ENCODE measurements at places on chromosomes 11 and 22. TPM values are rescaled to one million over a fixed set of nuclear protein-coding genes. Genes with fewer than 3 reads are reported as not detected.

The PLEKHB1 gene
- 117 TPM for total RNA-seq

GRCh38 chr11:5303626-5304025 lies 1.9 kb upstream of the OR51B4 start:
- H3K4me3 ChIP-seq: no peak overlapping the region
- H3K4me1 ChIP-seq: no peaks in the 10 kb centered on the region
- peaks cover 5% of the 10 kb centered on the region for H3K27me3 ChIP-seq
- no peak overlapping the region for H3K27ac ChIP-seq

The MS4A12 gene
- total RNA-seq: not detected

The SMTNL1 gene
- not detected for total RNA-seq

DNA sequence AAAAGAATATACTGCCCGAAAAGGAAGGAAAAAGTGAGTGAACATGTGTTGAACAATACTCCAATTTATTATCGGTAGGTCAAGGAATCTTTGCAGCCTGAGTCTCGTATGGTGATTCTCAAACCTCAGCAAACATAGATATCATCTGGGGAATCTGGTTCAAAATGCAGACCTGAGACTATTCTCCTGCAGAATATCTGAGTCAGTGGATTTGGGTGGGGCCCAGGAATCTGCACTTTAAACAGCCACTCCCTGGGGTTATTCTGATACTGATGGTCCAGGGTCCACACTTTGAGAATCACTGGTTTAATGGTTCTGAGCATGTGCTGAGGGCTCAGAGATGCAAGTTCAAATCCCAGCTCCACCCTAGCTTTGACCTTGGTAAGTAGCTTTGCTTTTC lies 53.6 kb upstream of the GRK3 start:
- no peak overlapping the region for H3K27ac ChIP-seq
- peaks cover 9% of the 10 kb centered on the region for H3K36me3 ChIP-seq
- no peak for DNase-seq
- H3K4me3 ChIP-seq: no peak overlapping the region
- H3K4me1 ChIP-seq: peaks cover 3% of the 10 kb centered on the region
- no peaks in the 10 kb centered on the region for H3K27me3 ChIP-seq

The CCDC73 gene
- total RNA-seq: not detected

- H3K4me1 ChIP-seq: peaks cover 9% of the 10 kb centered on the region
- no peaks in the 10 kb centered on the region for H3K27me3 ChIP-seq
- no peak for DNase-seq
- H3K36me3 ChIP-seq: no peaks in the 10 kb centered on the region
- H3K27ac ChIP-seq: no peak overlapping the region
These were observed 92.3 kb upstream of the CD44 start for GRCh38 chr11:35046681-35047080.

- H3K27me3 ChIP-seq: peaks cover 12% of the 10 kb centered on the region
- DNase-seq: no peak
- no peak overlapping the region for H3K4me3 ChIP-seq
These were observed 10.2 kb downstream of the CLDN25 start for GRCh38 chr11:113789675-113790320.

DNA sequence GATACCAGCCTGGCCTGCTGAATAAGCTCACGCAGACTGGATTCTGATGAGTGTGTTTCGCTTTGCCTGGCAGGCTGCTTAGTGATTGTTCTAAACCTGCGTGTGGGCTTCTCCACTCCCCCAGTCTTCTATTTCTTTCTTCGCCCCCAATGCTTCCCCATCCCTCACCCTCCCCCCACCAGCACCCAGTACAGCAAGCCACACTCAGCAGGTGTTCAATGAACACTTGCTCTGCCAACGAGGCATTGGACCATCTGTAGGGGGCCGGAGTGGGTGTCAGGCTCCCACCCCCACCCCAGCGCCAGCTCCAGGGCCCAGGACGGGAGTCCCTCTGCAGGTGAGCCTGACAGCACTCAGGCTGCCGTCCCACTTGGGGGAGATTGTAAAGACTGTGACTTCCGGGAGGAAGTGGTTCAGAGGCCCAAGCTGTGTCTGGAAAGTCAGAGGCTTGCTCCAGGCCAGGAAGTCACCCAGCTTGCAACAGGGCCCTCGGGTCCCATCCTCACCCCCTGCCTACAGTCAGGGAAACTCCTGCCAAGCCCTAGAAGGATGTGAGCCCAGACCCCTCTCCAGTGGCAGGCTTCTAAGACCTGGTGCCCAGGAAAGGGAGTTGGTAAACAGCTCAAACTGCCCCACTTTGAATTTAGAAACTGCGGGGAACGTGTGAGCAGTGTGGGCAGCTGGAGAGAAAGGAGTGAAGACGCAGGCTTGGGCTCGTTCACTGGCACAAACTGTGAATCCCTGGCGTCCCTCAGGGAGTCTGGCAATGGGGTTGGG lies 66.3 kb upstream of the PRDM11 start:
- no peak overlapping the region for H3K27ac ChIP-seq
- no peak overlapping the region for H3K4me3 ChIP-seq
- no peaks in the 10 kb centered on the region for H3K36me3 ChIP-seq

DNA sequence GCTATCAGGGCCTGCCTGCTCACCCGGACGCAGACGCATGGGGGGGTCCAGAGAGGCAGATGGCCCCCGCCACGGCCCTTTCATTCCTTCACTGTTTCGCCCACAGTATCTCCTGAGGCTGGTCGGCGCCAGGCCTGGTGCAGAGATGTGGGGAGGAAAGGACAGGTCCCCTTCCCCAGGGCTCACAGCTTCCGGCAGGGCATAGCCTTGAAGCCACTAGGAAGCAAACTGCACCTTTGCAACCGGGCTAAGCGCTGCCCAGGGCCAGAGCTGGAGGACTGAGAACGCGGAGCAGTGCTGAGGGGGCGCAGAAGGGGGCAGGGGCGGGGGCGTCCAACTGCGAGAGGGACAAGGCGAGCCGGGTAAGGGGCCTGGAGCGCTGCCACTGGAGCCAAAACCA lies 20.2 kb upstream of the FLRT1 start:
- no peak overlapping the region for H3K4me3 ChIP-seq
- peaks cover 27% of the 10 kb centered on the region for H3K27me3 ChIP-seq
- DNase-seq: no peak
- peaks cover 13% of the 10 kb centered on the region for H3K4me1 ChIP-seq

The MFRP gene
- not detected for total RNA-seq

The BBOX1 gene
- total RNA-seq: not detected

- peaks cover 50% of the 10 kb centered on the region for H3K36me3 ChIP-seq
- DNase-seq: no peak
- peaks cover 10% of the 10 kb centered on the region for H3K27me3 ChIP-seq
- H3K4me1 ChIP-seq: peaks cover 6% of the 10 kb centered on the region
- H3K27ac ChIP-seq: no peak overlapping the region
These were observed 11.2 kb downstream of the EIF4G2 start for GRCh38 chr11:10797531-10797930.

DNA sequence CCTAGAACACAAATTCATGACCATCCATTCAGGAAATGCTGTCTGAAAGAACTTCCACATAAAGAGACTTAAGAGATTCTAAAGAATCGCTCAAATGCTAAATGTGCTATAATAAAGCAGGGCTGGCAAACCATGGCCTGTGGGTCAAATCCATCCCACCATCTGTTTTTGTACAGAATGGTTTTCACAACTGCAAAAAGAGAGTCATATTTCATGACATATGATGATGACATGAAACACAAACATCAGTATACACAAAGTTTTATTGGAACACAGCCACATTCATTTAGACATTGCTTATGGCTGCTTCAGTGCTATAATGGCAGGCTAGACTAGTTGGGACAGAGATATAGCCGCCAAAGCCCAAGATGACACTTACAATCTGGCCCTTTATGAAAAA lies 85.1 kb downstream of the RRAS2 start:
- H3K4me1 ChIP-seq: no peaks in the 10 kb centered on the region
- H3K36me3 ChIP-seq: peaks cover 18% of the 10 kb centered on the region
- H3K27me3 ChIP-seq: no peaks in the 10 kb centered on the region
- no peak for DNase-seq
- peak overlapping the region; percentile 73 for H3K27ac ChIP-seq

- peaks cover 18% of the 10 kb centered on the region for H3K27me3 ChIP-seq
- H3K4me3 ChIP-seq: no peak overlapping the region
- H3K27ac ChIP-seq: no peak overlapping the region
- H3K36me3 ChIP-seq: no peaks in the 10 kb centered on the region
- no peaks in the 10 kb centered on the region for H3K4me1 ChIP-seq
- DNase-seq: no peak
These were observed 158.8 kb downstream of the CACNA1I start for GRCh38 chr22:39729141-39729934.

DNA sequence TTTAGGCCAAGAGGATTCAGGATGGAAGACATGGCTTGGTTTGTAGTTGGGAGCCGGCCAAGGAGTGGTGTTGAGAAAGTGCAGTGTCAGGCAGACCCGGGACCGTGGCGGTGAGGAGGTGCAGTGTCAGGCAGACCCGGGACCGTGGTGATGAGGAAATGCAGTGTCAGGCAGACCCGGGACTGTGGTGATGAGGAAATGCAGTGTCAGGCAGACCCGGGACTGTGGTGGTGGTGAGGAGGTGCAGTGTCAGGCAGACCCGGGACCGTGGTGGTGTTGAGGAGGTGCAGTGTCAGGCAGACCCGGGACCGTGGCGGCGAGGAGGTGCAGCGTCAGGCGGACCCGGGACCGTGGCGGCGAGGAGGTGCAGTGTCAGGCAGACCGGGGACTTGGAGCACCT lies 59.7 kb downstream of the LRP5 start:
- H3K27me3 ChIP-seq: no peaks in the 10 kb centered on the region
- DNase-seq: no peak
- H3K4me3 ChIP-seq: no peak overlapping the region
- peaks cover 31% of the 10 kb centered on the region for H3K36me3 ChIP-seq

The PRODH gene
- 6.4 TPM for total RNA-seq

The MGAT3 gene
- total RNA-seq: 28.8 TPM

The LIPT2 gene
- 9.1 TPM for total RNA-seq

The MAML2 gene
- 18.8 TPM for total RNA-seq

The GPR83 gene
- 0.62 TPM for total RNA-seq

GRCh38 chr11:75311858-75312288 lies 39.6 kb downstream of the ARRB1 start:
- peaks cover 1% of the 10 kb centered on the region for H3K36me3 ChIP-seq
- H3K27ac ChIP-seq: no peak overlapping the region
- no peaks in the 10 kb centered on the region for H3K27me3 ChIP-seq

DNA sequence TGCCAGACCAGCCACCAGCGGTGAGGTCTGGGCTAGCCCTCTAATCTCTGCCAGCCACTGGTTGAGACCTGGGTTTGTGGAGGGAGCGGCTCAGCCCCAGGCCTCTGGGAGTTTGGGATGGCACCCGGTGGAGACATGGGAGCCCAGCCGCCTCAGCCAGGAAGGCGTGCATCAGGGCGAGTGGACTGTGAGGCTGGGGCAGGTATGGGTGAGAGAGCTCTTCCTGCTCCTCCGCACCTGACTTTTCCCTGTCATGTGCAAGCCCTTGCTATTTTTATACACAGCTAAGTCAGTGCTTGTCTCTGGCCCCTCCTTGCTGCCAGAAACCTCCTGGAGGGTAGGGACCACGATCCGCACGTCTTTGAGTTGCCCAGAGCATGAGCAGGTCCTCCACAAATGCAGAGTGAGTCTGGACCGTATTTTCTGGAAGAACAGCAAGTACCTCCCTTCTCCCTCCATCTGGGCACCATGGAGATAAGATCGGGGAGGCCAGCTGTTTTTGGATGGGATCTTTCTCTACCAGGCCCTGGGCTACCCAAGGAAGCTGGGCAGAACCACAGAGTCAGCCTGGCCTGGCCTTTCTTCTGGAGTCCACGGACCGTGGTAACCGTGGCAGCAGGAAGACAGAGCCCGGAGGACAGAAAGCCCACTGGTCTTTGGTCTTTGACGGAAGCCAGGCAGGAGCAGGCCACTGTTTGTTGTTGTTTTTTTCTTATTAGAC lies 53.3 kb downstream of the IGLL1 start:
- H3K27me3 ChIP-seq: no peaks in the 10 kb centered on the region
- H3K4me1 ChIP-seq: peaks cover 31% of the 10 kb centered on the region
- H3K27ac ChIP-seq: no peak overlapping the region
- DNase-seq: no peak
- no peaks in the 10 kb centered on the region for H3K36me3 ChIP-seq

The NXPE4 gene
- total RNA-seq: not detected

- no peak overlapping the region for H3K4me3 ChIP-seq
- DNase-seq: no peak
- no peak overlapping the region for H3K27ac ChIP-seq
- no peaks in the 10 kb centered on the region for H3K36me3 ChIP-seq
These were observed 4.8 kb upstream of the CAT start for GRCh38 chr11:34433899-34434298.

GRCh38 chr22:30732426-30732825 lies 37.8 kb downstream of the OSBP2 start:
- DNase-seq: no peak
- no peaks in the 10 kb centered on the region for H3K36me3 ChIP-seq
- H3K27ac ChIP-seq: no peak overlapping the region
- no peak overlapping the region for H3K4me3 ChIP-seq
- H3K27me3 ChIP-seq: no peaks in the 10 kb centered on the region
- no peaks in the 10 kb centered on the region for H3K4me1 ChIP-seq

- no peaks in the 10 kb centered on the region for H3K4me1 ChIP-seq
- no peak overlapping the region for H3K4me3 ChIP-seq
- H3K27ac ChIP-seq: no peak overlapping the region
- no peak for DNase-seq
These were observed 2.8 kb upstream of the MMP1 start for GRCh38 chr11:102800767-102801166.

DNA sequence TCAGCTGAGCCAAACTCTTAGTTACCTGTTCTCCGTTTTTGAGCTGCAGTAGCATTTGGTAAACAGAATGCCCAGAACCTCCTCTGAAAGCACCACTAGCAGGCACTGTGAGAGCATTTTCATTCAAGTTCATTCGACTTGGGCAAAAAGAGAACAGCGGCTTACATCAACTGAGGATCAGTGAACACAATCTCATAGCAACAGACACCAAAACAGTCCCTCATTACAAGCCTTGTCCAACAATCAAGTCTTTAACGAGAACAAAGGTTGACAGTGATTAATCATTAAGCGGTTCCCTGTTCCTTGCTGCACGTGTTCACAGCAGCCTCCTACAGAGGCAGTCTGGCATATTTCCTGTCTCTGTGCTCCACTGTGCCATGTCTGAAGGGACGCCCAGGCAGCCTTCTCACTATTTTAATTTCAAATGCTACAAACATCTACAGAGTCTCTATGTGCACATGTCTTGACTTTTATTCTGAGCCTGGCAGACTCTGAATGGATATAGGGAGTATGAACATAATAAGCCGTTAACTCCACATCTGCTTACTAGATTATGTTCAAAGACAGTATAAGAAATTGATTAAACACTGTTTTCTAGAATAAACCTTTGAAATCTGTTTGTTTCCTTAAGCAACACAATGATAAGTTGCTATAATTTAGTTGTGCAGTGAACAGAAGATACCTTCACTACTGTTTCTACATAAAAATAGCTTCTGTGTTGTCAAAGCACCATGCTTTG lies 88.3 kb upstream of the MTMR2 start:
- H3K27me3 ChIP-seq: no peaks in the 10 kb centered on the region
- no peaks in the 10 kb centered on the region for H3K36me3 ChIP-seq
- H3K27ac ChIP-seq: peak overlapping the region; percentile 68
- H3K4me1 ChIP-seq: peaks cover 26% of the 10 kb centered on the region
- no peak overlapping the region for H3K4me3 ChIP-seq
- no peak for DNase-seq

GRCh38 chr22:21599053-21599893 lies 30.5 kb downstream of the YDJC start:
- no peaks in the 10 kb centered on the region for H3K27me3 ChIP-seq
- H3K36me3 ChIP-seq: peaks cover 13% of the 10 kb centered on the region
- peak overlapping the region; percentile 75 for H3K27ac ChIP-seq
- H3K4me3 ChIP-seq: no peak overlapping the region

The RIC3 gene
- total RNA-seq: 23.4 TPM

GRCh38 chr11:6576471-6577373 lies 26.7 kb downstream of the RRP8 start:
- H3K36me3 ChIP-seq: peaks cover 1% of the 10 kb centered on the region
- H3K4me3 ChIP-seq: no peak overlapping the region
- H3K27ac ChIP-seq: no peak overlapping the region
- DNase-seq: no peak
- H3K27me3 ChIP-seq: no peaks in the 10 kb centered on the region
- no peaks in the 10 kb centered on the region for H3K4me1 ChIP-seq

The FAM111A gene
- total RNA-seq: 56.9 TPM
